ENCODE measurements at places on chromosomes 6 and 20.

DNA sequence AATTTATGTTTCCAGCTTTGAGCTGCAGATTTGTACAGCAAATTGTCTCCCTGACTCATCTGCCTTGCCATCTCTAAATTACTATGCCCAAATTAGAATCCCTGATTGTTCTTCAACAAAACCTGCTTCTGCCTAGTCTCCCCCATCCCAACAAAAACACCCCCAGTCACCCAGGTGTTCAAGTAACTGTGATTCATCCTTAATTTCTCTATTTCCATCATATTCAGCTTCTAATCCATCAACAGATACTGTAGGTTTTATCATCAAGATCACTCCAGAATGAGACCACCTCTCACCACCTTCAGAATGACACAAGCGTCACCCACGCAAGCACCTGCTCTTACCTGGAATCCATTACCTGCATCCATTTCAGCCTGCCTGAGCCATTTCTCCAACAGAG, 498.5 kb downstream of the PRKN start:
- DNase-seq = no peak

GRCh38 chr6:107563694-107564588, 74.0 kb downstream of the SOBP start:
- no peak for DNase-seq

- no peak for DNase-seq
These were observed 2.9 kb downstream of the PKIG start for GRCh38 chr20:44585057-44585963.

GRCh38 chr20:63163596-63164483, 52.1 kb downstream of the YTHDF1 start:
- DNase-seq = no peak

DNA sequence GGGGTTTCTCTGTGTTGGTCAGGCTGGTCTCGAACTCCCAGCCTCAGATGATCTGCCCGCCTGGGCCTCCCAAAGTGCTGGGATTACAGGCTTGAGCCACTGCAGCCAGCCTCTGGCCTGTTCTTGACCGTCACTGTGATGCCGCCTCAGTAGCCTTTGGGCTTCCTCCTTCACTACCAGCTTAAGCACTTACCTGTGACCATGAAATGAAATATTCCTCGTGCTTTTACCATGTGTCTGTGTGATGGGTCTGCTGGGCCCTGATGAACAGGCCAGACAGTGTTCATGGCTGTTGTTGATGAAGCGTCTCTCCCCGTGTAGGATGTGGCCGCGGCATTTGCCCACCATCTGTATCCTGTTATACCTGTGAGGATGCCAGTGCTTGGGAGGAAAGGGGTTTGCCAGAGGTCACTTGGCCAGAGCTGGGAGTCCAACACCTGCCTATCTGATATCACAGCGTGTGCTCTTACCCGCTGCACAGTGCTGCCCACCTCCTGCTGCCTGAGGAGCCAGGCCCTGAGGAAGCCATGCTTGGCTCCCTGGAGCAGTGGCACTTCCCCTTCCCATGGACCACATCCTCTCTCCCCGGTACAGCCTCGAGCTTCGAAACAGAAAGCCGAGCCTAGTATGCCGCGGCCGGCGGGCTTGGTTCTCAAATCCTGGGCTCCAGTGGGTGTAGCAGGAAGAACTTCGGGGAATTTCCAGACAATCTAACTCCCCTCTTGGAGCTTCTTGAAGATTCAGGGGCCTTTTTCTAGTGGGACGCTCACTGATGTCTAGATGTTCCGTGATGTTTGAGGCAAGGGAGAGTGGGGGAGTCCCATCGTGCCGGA, 167.9 kb downstream of the ZDHHC14 start:
- no peak for DNase-seq

DNA sequence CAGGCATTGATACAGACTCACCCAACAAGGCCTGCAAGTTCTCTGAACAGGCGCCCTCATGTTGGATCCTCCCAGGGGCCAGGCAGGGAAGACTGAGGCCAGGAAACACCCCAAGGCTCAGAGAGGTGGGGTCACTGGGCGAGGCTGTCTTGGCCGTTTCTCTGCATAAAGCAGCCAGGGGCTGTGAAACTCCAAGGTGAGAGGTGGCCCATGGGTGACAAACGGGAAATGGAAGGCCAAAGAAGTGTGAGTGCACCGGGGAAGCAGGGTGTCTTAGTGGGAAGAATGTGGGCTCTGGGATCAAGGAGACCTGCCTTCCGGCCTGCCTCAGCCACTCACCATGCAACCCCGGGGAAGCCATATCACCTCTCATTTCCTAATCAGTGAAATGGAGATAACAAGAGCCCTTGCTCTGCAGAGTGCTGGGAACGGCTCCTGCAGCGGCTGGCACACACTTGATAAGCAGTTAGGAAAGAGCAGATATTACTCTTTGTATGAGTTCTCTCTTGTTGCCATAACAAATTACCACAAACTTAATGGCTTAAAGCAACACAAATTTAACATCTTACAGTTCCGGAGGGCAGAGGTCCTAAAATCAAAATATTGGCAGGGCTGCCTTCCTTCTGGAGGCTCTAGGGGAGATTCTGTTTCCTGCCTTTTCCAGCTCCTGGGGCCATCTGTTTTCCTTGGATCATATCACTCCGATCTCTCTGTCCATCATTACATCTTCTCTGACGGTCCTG, 168.6 kb downstream of the NFATC2 start:
- no peak for DNase-seq

DNA sequence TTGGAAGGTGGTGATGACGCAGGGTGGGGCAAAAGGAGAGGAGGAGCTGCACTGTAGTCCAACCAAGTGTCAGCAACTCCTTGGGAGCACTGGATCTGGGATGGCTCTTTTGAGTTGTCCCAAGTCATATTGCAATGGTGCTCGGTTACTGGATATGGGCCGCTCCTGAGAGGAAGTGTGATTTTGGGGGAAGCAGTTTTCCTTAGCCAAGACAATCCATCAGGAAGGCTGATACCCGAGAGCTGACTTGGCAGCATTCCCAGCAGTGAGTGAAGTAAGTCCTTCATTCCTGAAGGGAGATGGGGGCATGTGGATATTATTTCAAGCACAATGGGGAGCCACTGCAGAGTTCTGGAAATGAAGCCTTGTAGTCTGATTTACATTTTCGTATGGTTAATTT, 354.1 kb downstream of the RFPL4B start:
- no peak for DNase-seq

GRCh38 chr6:131736811-131737210, 26.0 kb upstream of the CTAGE9 start:
- no peak for DNase-seq

- no peak for DNase-seq
These were observed 135.2 kb downstream of the DST start for GRCh38 chr6:56507517-56507916.

GRCh38 chr6:111534231-111534751, 51.3 kb upstream of the REV3L start:
- no peak for DNase-seq

DNA sequence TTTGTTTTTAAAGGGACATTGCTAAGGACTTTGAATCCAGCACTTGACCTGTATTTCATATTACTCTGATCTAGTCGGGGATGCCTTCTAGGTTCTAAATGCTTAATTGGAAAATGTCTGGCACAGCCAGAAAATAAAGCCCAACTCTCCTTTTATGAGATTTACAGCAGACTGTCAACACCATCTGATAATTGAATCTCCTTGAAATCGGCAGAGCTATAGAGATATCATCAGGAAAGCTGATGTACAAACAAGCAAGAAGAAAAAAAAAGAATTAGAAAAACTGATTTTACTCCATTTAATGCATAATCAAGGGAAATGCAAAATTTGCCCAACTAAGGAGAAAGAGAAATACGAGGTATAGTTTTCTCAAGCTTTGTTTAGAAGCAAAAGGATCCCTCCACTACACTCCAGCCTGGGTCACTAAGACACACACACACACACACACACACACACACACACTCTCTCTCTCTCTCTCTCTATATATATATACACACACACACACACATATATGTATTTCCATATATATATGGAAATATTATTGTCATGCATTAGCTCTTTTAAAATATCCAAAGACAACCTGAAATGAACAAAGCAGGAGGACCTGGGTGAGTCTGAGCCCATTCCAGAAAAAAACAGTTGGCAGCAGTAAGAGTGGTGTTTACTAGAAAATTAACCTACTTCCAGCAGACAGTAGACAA, 9.5 kb upstream of the FOXC1 start:
- DNase-seq = no peak

- no peak for DNase-seq
These were observed 16.7 kb downstream of the LCA5 start for GRCh38 chr6:79520534-79520933.

GRCh38 chr6:168091381-168092264, 12.6 kb upstream of the FRMD1 start:
- DNase-seq = no peak

- DNase-seq = no peak
These were observed 2.9 kb downstream of the MPC1 start for GRCh38 chr6:166379800-166380199.

- DNase-seq = no peak
These were observed 1.7 kb downstream of the JAG1 start for GRCh38 chr20:10671919-10672623.

DNA sequence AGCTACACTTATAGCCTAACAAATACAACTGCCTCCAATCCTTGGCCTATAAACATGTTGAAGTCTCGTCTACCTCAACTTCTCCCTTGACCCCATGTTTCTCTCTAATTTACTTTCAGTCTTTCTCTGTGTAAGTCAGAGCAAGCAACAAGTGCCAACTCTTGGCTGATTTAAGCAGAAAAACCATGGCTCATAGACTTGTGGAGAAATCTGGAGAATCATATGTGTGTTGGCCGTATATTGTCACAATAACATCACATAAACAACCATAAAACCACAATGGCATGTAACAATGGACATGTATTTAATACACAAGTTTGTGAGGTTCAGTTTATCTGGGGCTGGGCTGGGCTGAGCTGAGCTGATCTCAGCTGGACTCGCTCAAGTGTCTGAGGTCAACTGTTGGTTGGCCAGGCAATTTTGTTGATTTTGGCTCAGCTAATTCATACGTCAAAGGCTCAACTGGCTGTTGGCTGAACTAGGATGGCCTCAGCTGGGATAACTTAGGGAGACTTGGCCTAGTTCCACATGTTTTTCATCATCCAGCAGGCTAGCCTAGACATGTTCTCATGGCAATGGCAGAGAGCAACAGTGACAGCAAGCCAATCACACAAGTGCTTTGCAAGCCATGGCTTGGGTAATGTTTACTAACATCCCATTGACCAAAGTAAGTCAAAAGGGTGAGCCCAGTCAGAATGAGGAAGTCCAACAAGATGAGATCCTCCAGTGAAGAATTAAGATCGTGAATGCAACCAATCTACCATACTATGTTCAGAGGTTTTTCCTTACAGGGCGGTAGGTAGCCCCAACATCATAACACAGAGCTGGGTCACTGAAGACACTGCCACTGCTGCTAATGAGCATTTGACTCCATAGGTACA, 12.9 kb upstream of the TBC1D22B start:
- no peak for DNase-seq

GRCh38 chr20:37543828-37544227, 16.2 kb upstream of the BLCAP start:
- no peak for DNase-seq

DNA sequence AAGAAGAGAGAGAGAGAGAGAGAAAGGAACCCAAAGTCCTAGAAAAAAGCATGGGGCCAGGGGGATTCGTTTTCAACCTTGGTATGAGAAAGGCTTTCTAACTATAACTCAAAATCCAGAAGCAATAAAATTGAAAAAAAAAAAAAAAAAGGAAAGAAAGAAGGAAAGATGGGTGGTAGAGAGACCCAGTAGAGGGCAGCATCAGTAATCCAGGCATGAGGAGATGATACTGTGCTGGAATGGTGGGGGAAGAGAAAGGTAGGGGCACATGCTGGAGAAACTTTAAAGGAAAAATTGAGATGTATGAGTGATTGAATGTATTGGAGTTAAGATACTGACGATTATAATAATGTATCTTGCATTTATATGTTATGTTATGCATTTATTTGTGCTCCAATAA, 1040.7 kb upstream of the FLRT3 start:
- DNase-seq = no peak

DNA sequence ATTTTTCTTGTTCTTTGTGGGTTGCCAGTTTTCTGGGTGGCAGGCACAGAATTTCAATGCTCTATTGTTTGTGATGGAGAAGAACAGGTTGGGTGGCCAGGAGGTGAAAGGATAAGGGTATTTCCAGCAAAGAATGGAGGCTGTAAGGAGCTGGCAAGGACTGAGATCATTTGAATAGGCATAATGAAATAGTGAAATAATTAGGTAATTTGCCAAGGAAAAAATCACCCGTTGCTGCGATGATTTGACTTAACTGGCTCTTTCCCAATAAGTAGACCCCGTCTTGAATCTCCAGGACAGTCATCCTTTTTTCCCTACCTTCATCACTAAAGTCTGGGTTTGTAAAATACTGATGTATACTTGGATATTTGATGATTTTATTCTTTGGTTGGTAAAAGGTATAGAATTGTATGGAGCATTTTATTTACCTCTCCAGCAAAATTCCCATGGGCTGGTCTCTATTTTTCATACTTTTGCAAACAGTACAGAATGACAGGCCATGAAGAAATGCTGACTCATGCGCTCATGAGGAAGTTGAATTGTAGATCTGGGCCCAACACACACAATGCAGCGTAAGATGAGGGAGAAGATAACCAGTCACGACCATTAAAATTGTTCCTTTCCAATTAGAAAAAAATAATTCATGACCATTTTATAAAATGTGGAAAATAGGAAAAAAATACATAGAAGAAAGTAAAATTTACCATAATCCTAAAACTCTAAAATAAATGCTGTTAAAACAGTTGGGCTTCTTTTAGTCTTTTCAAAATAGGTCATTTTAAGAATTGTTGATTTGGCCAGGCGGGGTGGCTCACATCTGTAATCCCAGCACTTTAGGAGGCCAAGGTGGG, 2.4 kb upstream of the GCNT2 start:
- DNase-seq = no peak

DNA sequence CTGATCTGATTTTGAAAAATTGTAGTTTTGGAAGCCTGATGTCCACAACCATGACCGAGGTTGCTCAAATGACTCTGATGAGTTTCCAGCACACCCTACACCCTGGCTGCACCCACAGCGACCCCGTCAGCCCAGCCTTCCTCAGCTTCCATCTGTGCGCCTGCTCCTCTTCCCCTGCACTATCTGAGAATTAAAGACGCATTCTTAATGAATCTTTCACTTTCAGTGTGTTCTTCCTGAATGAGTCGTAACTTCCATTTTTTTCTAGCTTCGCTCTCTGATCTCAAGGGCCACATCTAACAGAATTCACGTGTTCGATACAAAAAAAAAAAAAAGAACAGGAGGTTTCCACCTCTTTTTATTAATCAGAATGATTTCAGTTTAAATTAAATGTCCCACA, 21.3 kb upstream of the RREB1 start:
- DNase-seq = peak; percentile 56

DNA sequence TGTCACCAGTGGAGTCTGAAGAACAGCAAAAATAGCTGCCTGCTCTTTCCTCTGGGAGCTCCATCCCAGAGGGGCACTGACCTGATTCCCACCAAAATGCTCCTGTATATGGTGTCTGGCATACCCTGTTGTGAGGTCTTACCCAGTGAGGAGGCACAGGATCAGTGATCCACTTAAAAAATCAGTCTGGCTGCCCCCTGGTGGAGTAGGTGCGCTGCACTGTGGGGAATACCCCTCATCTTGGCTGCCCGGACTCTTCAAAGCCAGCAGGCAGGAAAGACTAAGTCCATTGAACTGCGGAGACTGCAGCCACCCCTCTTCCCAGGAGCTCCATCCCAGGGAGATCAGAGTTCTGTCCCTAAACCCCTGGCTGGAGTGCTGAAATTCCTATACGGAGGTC, 230.9 kb upstream of the HTR1E start:
- no peak for DNase-seq
